ENCODE measurements at places on chromosomes 3 and 15.

DNA sequence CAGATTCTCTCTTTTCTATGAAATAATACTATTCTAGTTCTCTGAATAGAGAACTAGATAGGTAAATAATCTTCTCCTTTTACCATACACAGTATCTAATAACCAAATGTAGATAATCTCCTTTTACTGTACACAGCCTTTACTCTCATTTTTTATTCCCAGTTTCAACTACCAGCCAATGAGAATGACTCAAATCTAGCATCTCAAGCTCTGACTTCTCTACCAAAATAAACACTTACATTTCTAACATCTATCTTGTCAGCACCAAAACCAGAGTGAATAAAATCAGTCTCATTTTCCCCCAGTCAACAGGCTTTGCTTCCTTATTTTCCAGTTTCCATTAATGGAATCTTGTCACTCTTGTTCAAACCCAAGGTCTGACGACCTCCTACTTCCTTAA lies 36.9 kb downstream of the LRRFIP2 start:
- DNase-seq, result no peak

DNA sequence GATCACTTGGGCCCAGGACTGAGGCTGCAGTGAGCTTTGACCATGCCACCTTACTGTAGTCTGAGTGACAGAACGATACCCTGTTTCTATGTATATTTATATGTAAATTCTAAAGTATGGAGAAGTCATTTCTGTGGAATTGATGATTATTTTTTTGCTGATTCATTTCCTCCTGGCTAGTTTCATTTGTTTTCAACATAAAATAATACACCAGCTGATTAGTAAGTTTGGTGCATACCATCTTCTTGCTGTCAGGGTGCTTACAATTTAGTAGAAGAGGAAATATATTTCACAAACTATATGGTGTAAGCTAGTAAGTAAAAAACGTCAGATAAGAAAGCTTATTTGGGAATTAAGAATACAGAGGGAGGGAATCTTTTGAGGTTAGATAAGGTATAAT lies 36.0 kb downstream of the SLC25A26 start:
- no peak for DNase-seq

DNA sequence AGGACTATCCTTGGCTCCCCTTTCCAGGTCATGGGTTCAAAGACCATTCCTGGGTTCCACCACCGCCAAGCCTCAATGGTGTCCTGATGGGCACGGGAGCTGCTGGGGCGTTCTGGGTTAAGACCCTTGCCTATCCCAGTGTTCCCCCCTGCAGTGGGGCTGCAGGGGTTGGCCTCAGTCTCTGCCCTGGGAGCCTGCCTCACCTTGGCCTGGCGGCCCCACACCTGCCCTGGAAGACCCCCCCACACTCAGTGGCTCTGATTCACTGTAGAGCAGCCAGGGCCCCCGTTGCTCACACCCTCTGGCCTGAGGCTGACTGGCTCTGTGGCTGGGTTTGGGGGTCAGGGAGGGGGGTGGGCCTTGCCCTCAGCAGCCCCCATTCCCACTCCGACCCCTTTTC lies 22.0 kb downstream of the C15orf39 start:
- no peak for DNase-seq

GRCh38 chr3:170044795-170045244 lies 7.0 kb downstream of the GPR160 start:
- DNase-seq, result no peak
